ENCODE measurements at places on chromosomes 11 and 22.

DNA sequence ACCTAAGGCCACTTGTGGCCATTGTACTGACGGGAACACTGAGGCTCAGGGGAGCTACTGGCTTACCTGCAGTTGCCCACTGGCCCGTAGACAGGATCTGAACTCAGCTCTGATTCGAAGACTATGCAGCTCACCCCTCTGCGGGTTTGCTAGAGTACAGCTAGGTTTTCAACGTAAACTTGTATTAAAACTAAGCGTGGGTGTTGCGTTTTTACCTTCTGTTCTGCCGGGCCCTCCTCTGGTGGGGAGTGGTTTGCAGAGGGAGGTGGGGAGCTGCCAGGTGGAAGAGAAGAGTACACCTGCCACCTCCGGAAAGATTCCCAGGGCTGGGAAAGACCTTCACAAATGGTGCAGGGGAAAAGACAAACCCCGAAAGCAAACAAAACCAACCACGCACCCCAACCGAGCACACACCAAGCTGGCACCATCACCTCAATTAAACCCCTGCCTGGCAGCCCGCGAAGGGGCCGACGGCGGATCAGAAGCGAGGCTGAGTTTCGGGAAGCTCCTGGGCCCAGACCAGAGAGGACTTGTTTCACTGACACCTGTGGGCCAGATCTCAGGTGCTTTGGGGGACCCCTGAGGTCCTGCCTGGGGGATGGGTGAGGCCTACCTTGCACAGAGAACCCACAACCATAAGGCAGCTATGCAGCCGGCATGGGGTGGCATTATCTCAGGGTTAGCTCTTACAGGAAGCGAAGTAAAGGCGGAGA lies 37.7 kb downstream of the SHISAL1 start:
- no peak for DNase-seq

DNA sequence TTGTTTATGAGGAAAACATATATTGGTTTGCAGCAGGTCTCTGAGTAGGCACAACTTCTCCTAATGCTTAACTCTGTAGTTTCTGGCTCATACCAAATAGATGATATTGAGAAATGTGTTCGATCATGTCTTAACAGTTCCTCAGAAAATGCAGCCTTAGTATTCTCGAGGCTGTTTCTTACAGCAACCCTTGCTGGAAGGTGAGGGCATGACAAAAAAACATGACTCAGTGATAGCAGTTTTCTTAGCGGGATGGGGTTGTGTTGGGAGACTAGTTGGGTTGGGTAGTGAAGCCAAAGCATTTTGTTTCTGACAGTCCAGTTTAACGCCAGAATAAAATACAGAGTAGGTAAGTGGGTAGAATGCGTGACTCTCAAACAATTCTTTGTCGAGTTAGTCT lies 94.7 kb upstream of the PARVA start:
- no peak for DNase-seq

- DNase-seq, result no peak
Measured at GRCh38 chr11:14012846-14013245, 50.3 kb downstream of the SPON1 start.

GRCh38 chr11:9784602-9785315 lies 120.9 kb downstream of the SWAP70 start:
- no peak for DNase-seq

GRCh38 chr11:112542479-112542878 lies 281.8 kb upstream of the PLET1 start:
- no peak for DNase-seq

DNA sequence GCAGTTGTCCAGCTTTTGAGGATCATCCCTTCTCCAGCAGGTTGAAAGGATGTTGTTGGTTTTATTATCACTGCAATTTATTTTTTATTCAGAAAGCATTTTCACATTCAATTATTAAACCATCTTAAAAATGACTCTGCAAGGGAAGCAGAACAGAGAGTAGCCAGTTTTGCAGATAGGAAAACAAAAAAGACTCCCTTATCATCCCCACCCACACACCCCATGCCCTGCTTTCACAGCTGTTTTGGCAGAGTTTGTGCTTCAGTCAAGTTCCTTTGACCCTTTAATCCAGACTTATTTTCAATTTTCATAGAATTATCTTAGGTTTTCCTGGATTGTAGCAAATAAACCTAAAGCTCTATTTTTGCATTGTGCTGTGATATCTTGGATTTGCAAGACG lies 44.4 kb downstream of the MUC15 start:
- no peak for DNase-seq

- no peak for DNase-seq
Measured at GRCh38 chr11:122320671-122321070, 204.7 kb upstream of the BLID start.

DNA sequence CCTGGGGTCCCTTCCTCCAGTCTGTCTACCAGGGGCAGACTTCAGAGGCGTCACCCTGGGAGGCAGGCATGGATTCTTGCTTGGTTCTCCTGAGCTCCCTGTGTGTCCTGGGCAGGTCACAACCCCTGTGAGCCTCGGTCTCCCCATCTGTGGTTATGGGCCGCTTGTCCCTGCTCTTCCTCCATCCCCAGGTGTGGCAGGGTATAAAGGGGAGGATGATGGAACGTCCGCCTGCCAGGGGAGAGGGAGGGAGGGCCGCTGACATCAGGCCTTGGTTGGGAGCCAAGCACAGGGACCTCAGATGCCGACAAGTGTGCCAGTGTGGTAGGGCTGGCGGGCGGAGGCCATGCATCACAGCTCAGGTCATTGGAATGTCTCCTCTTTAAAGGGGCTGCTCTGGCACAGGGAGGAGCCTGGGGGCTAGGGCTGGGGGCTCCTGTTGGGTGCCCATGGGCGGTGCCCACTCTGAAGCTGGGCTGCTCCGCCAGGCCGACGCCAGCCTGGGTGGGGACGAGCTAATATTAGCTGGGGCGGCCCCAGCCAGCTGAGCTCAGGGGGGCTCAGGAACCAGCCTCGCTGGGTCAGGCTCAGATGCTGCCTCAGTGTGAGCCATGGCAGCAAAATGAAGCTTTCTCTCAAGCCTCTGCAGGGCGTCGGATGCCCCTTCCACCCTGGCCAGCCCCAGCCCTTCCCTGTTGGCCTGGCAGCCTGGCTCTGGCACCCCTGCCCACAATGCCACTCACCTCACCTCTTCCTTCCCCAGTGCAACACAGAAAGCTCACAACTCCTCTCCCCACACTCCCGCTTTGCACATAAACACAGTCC lies 12.8 kb downstream of the KCNC1 start:
- DNase-seq, result no peak

- DNase-seq, result no peak
Measured at GRCh38 chr22:25120093-25120561, 79.5 kb upstream of the CRYBB3 start.

- no peak for DNase-seq
Measured at GRCh38 chr22:41425660-41426365, 20.8 kb downstream of the TOB2 start.

GRCh38 chr11:131476266-131476665 lies 105.9 kb downstream of the NTM start:
- no peak for DNase-seq

- no peak for DNase-seq
Measured at GRCh38 chr11:101277036-101277435, 147.4 kb upstream of the PGR start.

GRCh38 chr11:16526947-16527346 lies 170.6 kb upstream of the SOX6 start:
- DNase-seq, result no peak

- DNase-seq, result no peak
Measured at GRCh38 chr11:48354677-48355076, 11.6 kb downstream of the OR4C5 start.
